ENCODE measurements at places on chromosomes 16 and 17.

GRCh38 chr17:33637534-33637933, 344.4 kb upstream of the ASIC2 start:
- DNase-seq, result no peak

GRCh38 chr16:30619638-30620037, 9.4 kb upstream of the ZNF689 start:
- DNase-seq, result no peak

DNA sequence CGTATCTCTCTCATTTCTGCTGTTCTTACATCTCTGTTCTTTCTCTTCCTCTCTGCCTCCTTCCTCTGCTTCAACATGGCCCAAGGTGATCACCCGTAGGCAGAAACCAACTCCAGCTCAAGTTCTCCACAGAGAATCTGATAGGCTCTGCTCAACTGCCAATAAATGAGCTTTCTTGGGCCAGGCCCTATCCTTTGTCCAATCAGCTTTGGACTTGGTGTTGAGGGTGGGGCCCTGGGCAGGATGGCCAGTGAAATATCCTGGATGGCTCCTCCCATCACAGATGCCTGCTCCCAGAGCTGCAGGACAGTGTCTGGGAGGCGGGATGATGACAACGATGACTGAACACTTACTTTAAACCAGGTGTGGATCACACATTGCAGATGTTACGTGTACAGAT, 17.4 kb upstream of the BRD7 start:
- no peak for DNase-seq

GRCh38 chr17:65664266-65664665, 102.8 kb upstream of the AXIN2 start:
- no peak for DNase-seq

- no peak for DNase-seq
These were observed 3.4 kb upstream of the ACSF3 start for GRCh38 chr16:89090182-89090630.

- peak; percentile 75 for DNase-seq
These were observed 9.8 kb downstream of the TMEM208 start for GRCh38 chr16:67236563-67237395.

Measured in stimulated activated CD8-positive, alpha-beta memory T cell treated with anti-CD3 and anti-CD28 coated beads, Interleukin-15, amount 100 ng/mL, for 48 hours (primary cell).